OCI-LY7 (cell line): ENCODE measurements at places on chromosomes 4 and X.
A peak's percentile ranks its signal among the peaks of the same experiment; 100 is the strongest.

DNA sequence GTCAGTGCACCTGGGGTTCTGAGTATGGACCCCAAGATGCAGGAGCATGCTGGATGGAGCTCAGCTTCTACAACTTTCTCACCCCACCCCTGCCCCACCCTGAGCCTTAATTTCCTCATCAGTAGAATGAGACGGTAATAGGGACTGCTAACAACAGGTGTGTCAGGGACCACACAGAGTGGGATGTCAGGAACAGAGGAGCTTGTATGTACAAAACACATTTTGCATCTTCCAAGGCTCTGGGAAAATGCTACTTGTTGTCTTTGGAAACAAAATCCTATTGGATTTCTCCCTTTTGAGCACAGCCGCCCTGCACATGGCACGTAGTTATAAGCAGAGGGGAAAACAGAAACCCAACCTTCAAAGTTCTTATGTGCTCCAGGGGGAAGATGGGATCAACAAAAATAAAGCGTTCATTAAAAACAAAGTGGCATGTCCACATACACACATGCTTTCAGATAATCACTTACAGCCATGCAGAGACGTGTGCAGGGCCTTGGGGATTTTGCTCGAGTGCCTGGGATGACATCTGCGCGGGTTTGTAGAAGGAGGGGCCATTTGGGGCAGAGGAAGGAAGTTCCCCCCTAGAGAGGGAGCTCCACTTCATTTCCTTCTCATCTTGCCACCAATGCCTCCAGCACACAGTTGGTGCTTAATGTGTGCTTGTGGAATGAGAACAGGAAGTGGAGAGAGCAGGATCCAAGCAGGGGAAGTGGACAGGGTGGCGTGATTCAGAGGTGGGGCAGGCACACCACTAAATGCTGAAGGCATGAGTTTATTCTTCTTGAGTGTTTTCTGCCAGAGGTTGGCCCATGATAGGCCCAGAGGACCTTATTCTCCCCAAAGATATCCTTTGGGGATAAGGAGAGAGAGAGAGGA, 138.9 kb downstream of the SMIM20 start:
- no peak for DNase-seq

- no peak for DNase-seq
Observed at GRCh38 chr4:112979881-112980421, 69.5 kb upstream of the ANK2 start.

GRCh38 chrX:82237328-82237727, 1035.4 kb downstream of the SH3BGRL start:
- peak; percentile 1 for DNase-seq

GRCh38 chr4:94765648-94766047, 7.9 kb downstream of the BMPR1B start:
- DNase-seq: no peak

DNA sequence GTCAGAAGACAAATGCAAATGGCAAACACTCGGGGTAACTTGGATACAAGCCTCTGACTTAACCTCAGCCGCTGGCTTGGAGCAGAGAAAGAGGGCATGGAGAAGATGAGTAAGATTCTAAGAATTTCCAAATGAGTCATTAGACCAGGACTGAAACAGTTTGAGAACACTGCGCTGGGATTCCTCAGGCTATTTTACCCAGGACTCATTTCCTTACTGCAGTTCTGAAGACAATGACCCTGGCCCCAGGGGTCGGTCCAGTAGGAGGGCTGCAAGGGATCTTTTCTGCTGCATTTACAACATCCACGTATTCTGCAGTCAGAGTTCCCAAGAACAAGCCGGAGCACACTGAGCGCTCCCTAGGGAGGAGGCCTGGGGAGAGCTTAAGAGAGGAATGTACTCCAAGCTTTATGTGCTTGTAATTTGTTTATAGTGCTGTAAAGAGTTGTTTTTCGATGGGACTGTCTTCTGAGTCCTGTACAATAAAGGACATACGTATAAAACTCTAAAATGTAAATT, 27.3 kb upstream of the SORBS2 start:
- no peak for DNase-seq
